ENCODE measurements at places on chromosomes 6 and 20. TPM values are rescaled to one million over a fixed set of nuclear protein-coding genes. Genes with fewer than 3 reads are reported as not detected.

DDX43 gene
- total RNA-seq: 1.5 TPM

ADGRB3 gene
- 2.9 TPM for total RNA-seq

TBXT gene
- total RNA-seq: not detected

NNAT gene
- total RNA-seq: 0.45 TPM

NCOA5 gene
- 20.6 TPM for total RNA-seq

CLVS2 gene
- not detected for total RNA-seq

GRCh38 chr6:109854541-109855308 lies 123.4 kb upstream of the GPR6 start:
- DNase-seq: no peak

- no peak for DNase-seq
Measured at GRCh38 chr6:148701375-148701774, 45.5 kb upstream of the UST start.

GRCh38 chr20:45363611-45364492 lies 896 bp downstream of the SYS1 start:
- DNase-seq: no peak

GRCh38 chr6:5507131-5507681 lies 245.9 kb downstream of the FARS2 start:
- DNase-seq: no peak

DNA sequence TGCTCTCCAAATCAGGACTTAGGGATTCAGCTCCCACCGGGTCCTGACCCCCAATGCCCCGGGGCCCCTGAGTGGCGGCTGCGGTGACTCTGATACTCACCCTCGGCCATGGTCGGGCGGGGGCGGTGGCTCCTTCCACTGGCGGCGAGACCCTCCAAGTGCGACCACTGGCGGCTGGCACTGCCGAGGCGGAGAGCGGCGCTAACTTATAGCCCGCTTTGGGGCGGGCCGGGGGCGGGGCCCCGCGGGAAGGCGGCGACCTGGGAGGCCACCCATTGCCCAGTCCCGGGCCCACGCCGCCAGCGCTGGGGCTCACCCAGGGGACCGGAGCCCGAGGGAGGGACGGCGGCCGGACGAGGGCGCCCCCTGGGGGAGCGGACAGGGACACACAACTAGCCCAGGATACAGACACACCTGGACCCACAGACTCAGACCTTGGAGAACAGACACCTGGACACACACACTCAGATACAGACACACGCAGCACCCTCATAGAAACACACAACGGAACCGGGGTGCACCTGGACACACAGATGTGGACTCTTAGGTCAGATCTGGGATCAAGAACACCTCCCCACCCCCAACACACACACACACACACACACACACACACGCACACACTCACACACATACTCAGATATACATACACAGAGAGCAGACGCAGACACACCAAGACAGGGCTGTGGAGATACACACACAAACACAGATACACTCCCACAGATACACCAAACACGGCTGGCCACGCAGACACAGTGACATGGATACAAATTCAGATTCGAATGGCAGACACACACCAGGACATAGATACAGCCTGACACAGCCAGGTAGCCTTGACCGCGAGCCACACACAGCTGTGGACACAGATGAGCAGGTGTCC lies at the start of gene TGM2:
TSS of gene TGM2 (minus strand) at position 182 of the 877 bp plus-strand sequence. CDS start at position 110, 72 bp downstream.
- peak; percentile 68 for DNase-seq

DNA sequence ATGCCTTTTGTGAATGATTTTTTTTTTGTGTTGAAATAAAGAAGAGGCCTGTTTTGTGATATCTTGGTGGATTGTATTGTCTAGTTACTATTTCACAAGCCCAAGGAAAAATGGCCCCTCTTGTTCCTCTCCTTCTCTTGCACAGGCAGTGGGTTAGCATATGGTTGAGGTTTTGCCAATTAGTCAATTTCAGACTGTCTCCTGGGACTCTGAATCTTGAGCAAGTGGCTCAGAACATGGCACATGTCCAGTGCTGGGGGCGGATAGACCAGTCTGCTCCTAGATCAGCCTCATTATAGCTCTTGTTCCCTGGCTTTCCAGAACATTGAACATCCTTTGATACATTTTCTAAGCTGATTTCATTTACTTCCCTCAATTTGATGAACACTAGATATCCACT lies 589.2 kb downstream of the PHF3 start:
- no peak for DNase-seq

- DNase-seq: no peak
Measured at GRCh38 chr6:56624046-56624727, 18.5 kb downstream of the DST start.

DNA sequence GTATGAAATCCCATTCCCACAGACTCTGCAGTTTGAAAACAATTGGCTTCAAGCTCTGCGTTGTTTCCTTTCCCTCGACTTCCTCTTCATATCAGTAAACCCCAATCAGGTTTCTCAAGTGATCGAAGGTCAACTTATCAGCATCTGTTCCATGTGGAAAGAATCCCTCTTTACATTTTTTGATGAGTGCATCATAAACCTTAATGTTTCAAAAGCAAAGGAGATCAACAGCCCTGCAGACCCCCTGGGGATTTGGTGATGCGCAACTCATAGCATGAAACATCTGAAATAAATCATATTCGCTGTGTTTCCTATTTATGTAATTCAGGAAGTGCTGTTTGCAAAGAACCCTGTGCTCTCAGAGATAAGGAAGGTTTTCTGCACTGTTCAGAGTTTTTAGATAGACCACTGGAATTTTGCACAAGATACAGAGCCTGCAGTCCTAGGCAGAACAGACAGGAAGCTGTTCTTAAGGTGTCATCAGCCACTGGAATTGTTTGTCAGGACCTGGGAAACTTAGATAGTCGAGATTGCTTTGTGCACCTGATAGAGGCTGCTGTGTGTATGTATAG lies 216.0 kb downstream of the HIVEP2 start:
- DNase-seq: no peak

DNA sequence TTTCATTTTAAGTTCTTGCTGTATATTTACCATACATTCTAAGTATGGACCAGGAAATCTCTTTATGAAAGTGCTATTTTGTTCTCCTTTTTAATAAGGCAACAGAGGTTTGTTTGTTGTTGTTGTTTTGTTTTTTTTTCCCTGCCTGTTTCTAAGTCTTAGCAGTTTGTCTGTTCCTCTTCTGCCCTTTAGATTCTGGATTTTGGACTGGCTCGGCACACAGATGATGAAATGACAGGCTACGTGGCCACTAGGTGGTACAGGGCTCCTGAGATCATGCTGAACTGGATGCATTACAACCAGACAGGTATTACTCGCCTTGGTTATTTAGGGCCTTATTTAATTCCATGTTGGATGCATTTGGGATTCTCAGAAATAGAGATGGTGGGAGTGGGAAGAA lies 48.0 kb downstream of the MAPK14 start:
- DNase-seq: no peak

DNA sequence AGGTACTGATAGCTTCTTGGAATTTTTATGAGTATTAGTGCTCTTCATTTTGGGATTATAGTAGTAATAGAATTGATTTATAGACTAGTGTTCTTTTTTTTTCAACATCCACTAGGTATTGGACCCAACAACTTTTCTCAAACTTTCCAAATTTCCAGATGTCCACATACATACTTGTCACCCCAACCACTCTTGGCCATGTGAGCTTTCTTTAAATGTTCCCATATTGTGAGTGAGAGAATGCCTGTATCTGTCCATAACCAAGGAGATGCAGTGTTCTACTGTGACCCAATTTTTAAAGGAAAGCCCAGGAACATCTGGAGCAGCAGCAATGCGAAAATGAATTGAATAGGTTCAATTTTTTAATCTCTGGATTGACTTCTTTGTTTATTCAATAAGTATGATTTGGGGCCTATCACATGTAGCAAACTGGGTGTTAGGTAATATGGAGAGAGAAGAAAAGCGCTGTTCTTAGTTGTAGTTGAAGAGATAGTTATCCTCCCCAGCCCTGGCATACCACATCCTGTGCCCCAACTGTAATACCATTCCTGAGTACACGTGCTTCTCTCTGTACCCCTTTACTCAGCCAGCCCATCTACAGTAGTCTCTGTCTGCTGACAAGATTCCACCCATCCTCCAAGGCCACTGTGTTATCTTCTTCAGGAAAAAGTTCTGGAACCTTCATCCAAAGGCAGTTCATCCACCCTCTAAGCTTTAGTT lies 116.8 kb upstream of the SUPT3H start:
- no peak for DNase-seq

DNA sequence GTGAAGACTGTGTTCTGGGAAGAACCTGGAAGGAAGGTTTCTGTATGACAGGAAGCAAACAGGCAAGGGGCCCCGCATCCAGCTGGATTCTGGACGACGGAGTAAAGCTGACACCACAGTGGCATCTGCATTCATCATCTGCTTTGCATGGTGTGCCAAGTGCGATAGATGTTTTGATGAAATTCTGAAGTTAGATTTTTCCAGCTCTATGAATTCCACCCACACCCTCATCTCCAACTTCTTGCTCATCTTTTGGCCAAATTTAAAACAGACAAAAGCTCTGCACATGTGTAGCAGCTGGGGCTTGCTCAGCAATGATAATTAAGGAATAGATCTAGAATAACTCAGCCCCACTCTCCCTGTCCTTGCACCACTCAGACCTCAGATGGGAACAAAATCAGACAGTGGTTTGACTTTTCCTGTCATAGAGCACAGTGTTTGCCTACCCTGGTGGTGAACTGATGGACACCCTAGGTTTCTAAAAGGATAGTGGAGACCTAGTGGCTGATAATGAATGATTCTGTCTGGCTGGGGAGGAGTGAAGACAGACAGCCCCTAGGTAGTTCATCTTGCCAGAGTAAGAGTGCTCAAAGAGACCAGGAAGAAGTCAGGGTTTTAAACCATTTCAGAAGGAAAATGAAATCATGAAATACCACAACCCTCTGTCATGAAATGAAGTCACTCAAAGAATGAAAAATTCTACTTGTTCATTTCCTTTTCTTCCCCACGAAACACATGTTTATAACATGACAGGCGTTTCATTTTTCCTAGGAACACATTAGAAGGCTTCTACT lies 85.8 kb downstream of the BCAS1 start:
- DNase-seq: no peak

DNA sequence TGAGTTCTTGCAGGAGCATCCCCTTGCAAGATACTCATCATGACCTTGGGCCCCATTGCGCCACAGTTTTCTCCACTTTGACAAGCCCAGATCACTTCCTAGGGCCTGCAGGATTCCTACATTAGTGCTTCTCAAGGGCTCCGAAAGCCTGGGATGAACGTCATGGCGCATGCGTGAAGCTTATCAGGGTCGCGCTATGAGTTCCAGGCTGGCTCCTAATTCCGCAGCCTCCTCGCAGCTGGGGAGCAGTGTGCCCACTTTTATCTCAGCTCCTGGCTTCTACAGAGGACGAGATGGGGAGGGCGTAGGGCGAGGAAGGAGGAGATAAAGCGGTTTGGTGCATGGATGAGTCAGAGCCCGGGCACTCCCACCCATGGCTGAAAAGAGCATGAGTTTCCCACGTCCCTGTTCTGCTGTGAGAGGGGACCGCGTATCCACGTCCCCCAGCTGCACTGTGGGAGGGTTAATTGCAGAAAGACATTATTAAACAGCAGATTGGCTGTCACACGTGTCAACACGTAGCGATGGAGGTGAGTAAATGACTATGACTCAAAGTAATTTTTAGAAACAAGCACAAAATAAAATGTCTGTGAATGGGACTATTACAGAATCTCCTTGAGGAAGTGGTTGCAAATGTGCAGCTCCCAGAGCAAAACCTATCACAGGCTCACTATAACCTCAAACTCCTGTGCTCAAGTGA lies 72.9 kb upstream of the DSP start:
- no peak for DNase-seq

- no peak for DNase-seq
Measured at GRCh38 chr20:4924446-4924845, 76.9 kb downstream of the SLC23A2 start.

- DNase-seq: no peak
Measured at GRCh38 chr6:14861491-14861943, 384.4 kb upstream of the JARID2 start.

DNA sequence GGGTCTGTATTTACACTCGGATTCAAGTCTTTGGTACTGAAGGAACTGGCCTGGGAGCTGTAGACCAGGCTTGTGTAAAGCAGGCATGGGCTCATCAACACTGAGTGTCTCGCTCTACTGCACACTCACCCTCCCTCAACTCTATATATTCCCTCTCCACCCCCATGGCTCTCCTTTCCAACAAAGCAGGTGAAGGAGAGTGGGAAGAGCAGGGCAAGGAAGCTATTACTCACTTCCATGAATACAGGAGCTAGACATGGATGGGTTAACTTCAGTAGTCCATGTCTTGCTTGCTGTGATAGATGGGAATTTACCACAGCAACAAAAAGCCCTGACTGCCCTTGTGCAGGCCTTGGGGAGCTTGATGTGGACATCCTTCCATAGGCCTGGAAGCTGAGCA lies 20.7 kb upstream of the SLC2A12 start:
- no peak for DNase-seq

DNA sequence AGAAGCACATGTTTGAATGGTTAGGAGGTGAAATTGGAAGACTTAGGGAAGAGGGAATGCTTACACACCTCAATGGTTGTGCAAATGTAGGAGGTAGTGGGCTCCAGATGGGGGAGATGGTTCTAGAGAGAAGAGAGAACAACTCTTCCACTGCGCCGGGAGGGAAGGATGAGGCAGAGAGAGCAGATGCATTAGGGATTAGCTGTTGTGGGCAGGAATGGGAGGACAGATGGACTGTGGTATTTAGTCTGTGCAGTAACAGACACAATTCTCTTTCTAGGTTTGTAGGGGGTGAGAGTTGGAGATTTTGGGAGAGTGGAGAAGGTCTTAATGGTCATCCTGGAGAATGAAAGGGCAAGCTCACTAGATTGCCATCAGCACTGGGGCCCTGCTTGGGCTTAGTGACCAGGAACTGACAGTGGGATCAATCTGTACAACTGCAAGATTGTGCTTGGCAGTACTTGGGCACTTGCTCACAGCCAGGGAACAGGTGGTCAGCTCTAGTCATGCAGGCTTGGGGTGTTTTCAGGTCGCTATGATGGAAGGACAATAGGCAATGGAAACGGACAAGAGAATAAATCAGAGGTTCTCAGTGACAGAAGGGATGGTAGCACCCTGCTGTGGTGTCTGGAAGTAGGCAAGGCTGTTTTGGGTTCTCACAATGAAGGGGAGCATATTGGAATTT lies 182.0 kb upstream of the MYLIP start:
- no peak for DNase-seq

- DNase-seq: no peak
Measured at GRCh38 chr6:47371139-47371869, 61.6 kb upstream of the TNFRSF21 start.
